ENCODE measurements at places on chromosomes 13 and 19. TPM values are rescaled to one million over a fixed set of nuclear protein-coding genes. Genes with fewer than 3 reads are reported as not detected.

The PLEKHA4 gene
- 3.9 TPM for total RNA-seq

The SLC17A7 gene
- 0.21 TPM for total RNA-seq

GRCh38 chr19:17614476-17614875 is 59.0 kb downstream of the COLGALT1 start:
- no peaks in the 10 kb centered on the region for H3K36me3 ChIP-seq
- no peak for DNase-seq
- H3K27ac ChIP-seq: no peak overlapping the region
- no peaks in the 10 kb centered on the region for H3K27me3 ChIP-seq
- H3K4me3 ChIP-seq: no peak overlapping the region

DNA sequence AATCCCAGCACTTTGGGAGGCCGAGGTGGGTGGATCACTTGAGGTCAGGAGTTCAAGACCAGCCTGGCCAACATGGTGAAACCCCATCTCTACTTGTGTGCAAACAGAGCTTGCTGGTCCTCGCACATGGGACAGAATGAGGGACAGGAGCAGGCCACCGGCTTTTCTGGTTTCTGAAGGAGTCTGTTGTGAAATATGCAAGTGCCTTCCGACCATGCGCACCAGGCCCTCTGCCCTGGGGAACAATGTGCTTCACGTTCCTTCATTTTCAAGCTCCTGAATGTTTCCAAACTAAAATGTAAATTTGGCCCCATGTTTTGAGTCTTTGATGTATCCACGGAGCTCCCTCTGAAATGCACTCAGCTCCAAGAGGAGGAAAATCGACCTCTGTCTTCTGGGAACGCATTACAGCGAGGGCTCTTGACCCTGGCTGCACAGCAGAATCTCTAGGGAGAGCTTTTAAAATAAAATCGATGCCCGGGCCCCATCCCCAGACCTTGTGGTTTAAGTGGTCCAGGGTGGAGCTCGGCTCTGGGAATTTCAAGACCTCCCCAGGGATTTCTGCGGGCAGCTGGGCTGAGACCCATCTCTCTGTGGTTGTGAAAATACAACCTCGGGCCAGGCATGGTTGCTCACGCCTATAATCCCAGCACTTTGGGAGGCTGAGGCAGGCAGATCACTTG is 9.3 kb upstream of the ACP4 start:
- peaks cover 7% of the 10 kb centered on the region for H3K4me1 ChIP-seq
- no peaks in the 10 kb centered on the region for H3K36me3 ChIP-seq
- H3K4me3 ChIP-seq: no peak overlapping the region
- no peak overlapping the region for H3K27ac ChIP-seq

DNA sequence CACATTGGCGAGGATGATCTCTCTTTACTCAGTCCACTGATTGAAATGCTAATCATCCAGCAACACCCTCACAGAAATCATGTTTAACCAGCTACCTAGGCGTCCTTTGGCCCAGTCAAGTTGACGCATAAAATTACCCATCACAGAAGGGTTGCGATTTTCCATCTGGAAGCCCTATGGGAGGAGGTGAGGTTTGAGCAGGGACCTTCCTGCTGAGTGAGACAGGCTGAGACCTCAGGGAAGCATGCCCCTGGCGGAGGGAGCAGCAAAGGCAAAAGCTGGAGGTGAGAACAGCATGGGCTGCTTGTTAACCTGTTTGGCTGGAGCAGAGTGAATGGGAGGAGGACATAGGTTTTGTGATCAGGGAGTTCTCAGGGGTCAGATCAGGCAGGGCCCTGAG is 7.3 kb downstream of the TTC9B start:
- no peak for DNase-seq
- no peak overlapping the region for H3K27ac ChIP-seq
- H3K36me3 ChIP-seq: no peaks in the 10 kb centered on the region
- H3K27me3 ChIP-seq: no peaks in the 10 kb centered on the region
- H3K4me1 ChIP-seq: no peaks in the 10 kb centered on the region

All from Caco-2 (cell line).